ENCODE measurements at places on chromosomes 7 and 10. TPM values are rescaled to one million over a fixed set of nuclear protein-coding genes. Genes with fewer than 3 reads are reported as not detected.

GRCh38 chr10:35910234-35910633, 268.1 kb upstream of the FZD8 start:
- DNase-seq, result no peak

DNA sequence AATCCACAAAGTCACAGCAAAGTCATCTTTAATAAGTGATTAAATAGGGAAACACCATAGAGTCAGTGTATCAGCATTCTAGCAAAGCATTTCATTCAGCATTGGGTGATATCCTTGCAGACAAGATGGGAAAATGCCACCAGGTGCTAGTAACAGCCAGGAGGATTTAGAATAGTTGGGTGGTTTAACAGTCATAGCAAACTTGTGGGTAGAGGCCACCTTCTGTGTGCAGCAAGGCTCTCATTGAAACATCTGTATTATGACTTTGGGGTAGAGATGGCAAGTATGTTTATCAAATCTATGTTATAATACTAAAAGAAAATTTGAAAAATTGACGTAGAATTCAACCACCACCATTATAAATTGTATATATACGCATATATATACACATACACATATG, 26.4 kb upstream of the ADO start:
- DNase-seq, result no peak

DNA sequence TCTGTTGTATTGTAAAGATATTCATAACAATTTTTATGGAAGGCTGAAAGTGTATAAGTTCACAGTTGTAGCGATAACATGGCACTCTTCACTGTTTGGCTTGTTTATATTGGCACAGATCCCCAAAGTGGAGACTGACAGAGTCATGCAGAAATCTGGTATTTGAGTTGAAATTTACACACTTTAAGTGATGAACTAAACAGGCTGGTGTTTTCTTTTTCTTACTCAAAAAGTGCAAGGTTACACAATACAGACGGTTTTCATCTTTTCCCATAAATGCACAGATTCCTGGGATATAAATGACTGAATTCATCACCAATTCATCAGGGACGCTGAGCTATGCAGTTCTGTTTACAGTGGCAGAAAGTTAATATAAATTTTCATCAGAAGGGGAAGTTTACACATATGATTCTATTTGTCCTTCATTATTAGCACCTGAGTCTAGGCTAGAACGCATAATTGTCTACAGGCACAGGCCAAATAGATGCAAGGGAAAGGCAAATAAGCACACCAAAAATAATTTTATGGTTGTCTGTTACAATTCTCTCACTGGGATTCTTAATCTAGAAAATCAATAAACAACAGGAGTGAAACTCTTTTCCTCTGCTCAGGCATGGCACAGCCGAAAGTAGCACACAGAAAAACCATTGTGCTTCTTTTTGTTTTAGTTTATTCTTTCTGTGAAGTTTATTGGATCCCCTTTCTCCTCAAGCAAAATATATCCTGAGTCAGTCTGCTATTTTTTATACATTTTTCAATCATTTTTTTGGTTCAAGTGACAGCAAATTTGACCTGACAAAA, 88.0 kb downstream of the FOXP2 start:
- DNase-seq, result no peak

DNA sequence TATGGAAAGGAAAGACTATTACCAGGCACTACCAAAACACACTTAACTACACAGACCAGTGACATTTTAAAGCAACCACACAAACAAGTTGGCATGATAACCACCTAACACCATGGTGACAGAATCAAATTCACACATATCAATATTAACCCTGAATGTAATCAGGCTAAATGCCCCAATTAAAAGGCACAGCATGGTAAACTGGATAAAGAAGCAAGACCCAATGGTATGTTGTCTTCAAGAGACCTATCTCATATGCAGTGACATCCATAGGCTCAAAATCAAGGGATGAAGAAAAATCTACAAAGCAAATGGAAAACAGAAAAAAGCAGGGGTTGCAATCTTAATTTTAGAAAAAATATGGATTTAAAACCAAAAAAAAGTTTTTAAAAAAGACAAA, 86.0 kb downstream of the SAMD9 start:
- no peak for DNase-seq

Gene NKX2-3
- not detected for total RNA-seq

- no peak for DNase-seq
Measured at GRCh38 chr10:119203006-119203405, 4.4 kb upstream of the GRK5 start.

GRCh38 chr7:153475239-153475638, 577.0 kb upstream of the DPP6 start:
- DNase-seq, result no peak

Gene NSUN6
- total RNA-seq, result 8.1 TPM

Gene CALHM1
- total RNA-seq, result not detected

GRCh38 chr7:111654343-111654742, 92.1 kb upstream of the IMMP2L start:
- no peak for DNase-seq

Gene C10orf67
- 0.51 TPM for total RNA-seq

Gene LBX1
- not detected for total RNA-seq

Gene WNT8B
- total RNA-seq, result not detected

Gene FRAT2
- 9.1 TPM for total RNA-seq

Measured in Right ventricle myocardium inferior (tissue), 1 donor.